ENCODE measurements at places on chromosomes 3 and 15.
A peak's percentile ranks its signal among the peaks of the same experiment; 100 is the strongest.

GRCh38 chr3:73624017-73624820 lies 522 bp downstream of the PDZRN3 start:
- DNase-seq, result no peak

- DNase-seq, result peak; percentile 36
Measured at GRCh38 chr15:90564051-90564450, 34.3 kb downstream of the CRTC3 start.

GRCh38 chr3:40516201-40516600 lies 8.6 kb upstream of the ZNF621 start:
- no peak for DNase-seq

GRCh38 chr3:107521469-107522059 lies 1.2 kb upstream of the BBX start:
- no peak for DNase-seq

DNA sequence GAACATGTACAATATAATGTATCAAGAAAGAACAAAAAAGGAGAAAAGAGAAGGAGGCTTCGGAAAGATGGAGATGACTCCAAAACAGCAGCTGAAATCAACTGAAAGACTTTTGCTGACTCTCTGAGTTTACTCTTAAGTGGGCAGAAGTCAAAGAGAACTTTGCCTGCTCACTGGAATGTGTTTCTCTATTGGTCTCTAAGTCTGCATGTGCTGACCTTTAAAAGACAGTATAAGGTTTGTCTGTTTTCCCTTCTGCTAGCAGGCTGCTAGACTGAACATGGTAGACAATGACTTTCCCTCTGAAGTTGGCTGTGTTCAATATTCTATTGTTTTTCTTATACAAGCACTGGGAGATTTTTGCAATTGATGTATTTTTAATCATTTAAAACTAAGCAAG lies 7.2 kb upstream of the MAP4 start:
- DNase-seq, result no peak

DNA sequence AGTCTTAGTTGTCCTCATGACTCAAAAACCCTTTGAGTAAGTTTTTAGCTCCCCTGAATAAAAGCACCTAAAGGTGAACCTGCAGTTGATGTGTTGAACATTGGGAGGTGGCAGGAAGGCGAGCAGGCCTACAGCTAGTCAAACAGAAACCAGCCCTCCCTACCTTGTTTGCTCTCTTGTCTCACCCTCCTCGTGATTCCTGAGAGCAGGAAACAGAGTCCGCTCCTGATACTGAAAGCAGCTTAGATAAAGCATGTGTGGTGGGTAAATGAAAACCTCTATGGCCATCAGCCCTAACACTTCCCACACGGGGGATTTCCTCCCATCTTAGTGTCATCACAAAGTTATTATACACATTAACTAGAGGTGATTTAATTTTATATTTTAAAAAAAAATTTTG lies 21.8 kb upstream of the CLDN18 start:
- no peak for DNase-seq

DNA sequence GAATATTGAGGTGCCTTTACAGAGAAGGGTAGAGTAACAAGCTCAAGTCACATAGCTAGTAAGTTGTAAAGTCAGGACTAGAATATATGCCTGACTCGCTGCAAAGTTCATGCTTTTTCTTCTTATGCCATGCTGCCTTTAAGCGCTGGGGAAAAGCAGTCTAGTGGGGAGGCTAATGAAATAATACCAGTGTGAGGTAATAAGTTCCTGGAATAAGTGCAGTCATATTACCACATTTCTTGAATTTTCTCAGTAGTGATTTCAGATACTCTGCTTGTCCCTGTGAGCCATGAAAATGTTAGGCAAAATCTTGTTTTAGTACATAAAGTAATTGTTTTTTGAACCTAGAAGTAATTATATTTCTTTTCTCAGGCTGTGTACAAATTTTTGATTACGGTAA lies 71.8 kb downstream of the SYN2 start:
- no peak for DNase-seq

DNA sequence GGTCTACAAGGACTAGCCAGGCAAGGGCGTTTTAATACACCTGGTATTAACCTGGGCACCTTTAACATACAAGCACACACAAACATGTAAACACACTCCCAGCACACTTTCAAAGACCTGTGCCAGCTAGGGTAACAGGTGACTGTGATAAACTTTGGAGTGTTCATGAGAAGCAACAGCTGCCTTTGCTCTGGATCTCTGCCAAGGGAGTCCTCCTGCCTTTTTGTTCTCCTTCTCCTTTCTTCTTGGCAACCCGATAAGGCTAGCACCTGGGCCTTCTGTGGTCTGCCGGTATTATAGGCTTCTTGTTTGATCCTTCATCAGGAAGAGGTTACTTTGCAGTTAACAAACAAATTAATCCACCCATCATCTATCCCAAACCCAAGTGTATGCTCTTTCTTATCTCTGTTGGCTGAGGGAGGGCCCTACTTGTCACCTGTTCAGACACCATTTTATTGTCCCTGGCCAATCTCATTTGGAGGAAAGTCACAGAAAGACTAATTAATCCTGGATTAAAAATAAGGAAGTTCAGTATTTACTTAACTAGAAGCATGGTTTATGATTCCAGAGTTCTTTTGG lies at the start of gene RETNLB:
Gene RETNLB (minus strand): TSS at position 7 of the 579 bp plus-strand sequence. CDS start 225 bp downstream, outside the sequence.
- no peak for DNase-seq

GRCh38 chr15:88932271-88932874 lies 19.2 kb upstream of the MFGE8 start:
- no peak for DNase-seq

DNA sequence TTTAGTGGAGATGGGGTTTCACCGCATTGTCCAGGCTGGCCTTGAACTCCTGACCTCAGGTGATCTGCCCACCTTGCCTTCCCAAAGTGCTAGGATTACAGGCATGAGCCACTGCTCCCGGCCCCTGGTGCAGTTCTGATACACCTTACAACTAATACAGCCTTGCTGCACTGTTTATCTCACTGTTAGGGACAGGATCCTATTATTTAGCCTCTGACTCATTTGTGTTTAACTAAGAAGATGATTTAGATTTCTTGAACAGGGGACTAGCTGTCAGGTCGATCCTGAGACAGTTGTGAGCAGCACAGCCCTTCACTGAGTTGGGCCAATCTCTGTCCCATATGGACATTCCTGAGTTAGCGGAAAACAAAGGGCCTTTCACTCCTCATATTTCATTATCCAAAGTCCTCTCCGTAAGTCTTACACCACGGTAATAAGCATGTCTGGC lies 19.2 kb downstream of the GYG1 start:
- no peak for DNase-seq

DNA sequence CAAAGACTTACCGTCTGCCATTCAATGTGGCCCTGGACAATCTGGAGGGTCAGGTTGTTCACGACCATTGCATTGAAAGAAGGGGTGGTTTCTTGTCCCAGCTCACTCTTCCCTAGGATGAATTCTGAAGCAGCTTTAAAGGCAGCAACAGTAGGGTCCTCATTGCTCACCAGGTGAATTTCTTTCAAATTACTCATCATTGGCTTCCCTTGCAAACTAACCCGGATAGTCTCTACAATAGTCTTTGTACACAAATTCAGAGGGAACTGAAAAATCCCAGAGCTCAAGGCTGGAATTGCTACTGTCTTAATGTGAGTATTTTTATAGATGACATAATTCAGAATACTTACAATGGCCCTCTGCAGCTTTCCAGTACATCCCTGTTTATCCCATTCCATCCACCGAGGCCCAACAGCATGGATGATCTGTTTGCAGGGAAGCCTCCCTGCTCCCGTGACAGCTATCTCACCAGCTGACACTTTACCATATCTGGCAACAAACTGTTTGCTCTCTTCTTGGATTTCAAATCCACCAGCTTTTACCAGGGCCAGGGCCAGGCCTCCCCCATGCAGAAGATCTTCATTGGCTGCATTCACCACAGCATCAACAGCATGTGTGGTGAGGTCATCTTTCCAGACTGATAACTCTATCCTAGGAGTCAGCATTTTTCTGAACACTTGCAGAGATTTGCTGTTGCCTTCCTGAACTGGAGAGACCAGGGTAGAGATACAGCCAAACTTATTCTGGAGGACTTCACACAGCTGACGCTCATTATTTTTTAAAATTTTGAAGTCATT lies 8.6 kb downstream of the PARP9 start:
- DNase-seq, result no peak

DNA sequence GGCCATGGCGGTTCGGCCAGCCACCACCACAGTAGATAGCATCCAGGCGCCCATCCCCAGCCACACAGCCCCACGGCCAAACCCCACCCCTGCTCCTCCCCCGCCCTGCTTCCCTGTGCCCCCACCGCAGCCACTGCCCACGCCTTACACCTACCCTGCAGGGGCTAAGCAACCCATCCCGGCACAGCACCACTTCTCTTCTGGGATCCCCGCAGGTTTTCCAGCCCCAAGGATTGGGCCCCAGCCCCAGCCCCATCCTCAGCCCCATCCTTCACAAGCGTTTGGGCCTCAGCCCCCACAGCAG lies 29.5 kb downstream of the PTPN23 start:
- DNase-seq, result no peak

DNA sequence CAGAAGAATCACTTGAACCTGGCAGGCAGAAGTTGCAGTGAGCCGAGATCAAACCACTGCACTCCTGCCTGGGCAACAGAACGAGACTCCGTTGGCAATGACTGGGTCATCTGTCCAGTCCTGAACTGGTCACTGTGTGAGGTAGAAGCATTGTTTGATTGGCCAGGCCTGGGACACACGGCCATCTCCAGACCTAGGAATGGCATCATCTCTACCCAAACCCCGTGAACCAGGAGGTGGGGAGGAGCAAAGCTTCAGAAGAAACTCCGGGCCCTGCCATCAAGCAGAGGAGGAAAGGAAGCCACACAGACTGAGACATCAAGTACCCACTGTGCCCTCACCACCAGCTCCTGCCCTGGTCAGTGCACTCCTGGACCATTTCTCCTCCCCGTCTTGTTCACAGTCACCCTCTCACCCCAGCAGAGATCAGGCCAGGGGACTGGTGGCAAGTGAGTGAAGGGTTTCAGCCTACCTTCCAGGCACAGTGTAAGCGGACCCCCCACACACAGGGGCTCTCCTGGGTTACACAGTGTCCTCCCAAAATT lies 31.6 kb downstream of the GOLGA6L2 start:
- DNase-seq, result no peak

DNA sequence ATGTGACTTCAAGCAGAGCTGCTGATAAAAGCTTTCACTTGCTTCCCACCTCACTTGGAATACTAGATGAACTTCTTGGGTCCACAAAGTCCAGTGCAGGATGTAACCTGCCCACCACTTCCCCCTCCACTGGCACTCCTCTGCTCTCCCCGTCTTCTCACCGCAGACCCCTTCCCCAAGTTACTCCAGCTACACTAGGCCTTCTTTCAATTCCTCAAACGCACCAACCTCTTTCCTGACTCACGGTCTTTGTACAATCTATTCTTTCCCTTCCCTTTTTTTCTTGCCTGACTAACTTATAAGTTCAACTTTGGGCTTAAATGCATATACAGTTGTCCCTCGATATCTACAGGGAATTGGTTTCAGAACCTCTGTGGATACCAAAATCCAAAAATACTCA lies 5.2 kb upstream of the ATP13A3 start:
- no peak for DNase-seq

DNA sequence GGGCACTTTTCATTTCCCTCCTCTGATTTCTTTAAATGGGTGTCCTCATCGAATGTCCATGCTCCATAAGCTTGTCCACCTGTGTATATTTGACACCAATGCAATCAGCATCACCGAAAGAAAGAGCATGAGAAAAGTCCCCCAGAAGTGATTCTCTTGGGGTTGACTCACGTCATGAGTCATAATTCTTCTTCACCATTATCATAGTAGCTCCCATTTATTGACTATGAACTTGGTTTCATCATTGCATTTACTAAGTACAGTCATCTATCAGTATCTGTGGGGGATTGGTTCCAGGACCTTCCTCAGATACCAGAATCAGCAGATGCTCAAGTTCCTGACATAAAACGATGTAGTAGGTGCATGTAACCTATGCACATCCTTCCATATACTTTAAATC lies 372.5 kb upstream of the CFAP20DC start:
- no peak for DNase-seq

DNA sequence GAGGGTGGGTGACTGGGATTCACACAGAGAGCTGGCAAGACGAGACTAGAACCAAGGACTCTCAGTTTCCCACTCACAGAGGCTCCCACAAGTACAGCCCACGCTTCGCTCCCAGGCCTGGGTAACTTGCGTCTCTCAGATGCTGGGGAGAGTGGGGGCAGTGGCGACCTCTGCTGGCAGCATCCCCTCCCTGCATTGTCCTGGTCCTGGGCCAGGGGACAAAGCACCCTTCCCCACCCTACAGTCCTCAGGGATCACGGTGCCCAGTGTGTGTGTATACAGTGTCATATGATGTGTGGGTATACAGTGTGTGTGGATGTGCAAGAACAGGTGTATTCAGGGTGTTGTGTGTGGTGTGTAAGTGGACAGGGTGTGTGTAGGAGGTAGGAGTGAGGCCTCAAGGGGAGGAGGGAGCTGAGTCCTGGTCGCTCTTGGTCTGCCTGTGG lies 12.8 kb downstream of the VILL start:
- peak; percentile 65 for DNase-seq

GRCh38 chr3:13894807-13895154 lies 14.9 kb upstream of the WNT7A start:
- no peak for DNase-seq

- no peak for DNase-seq
Measured at GRCh38 chr15:52011711-52012144, 7.3 kb upstream of the MAPK6 start.

DNA sequence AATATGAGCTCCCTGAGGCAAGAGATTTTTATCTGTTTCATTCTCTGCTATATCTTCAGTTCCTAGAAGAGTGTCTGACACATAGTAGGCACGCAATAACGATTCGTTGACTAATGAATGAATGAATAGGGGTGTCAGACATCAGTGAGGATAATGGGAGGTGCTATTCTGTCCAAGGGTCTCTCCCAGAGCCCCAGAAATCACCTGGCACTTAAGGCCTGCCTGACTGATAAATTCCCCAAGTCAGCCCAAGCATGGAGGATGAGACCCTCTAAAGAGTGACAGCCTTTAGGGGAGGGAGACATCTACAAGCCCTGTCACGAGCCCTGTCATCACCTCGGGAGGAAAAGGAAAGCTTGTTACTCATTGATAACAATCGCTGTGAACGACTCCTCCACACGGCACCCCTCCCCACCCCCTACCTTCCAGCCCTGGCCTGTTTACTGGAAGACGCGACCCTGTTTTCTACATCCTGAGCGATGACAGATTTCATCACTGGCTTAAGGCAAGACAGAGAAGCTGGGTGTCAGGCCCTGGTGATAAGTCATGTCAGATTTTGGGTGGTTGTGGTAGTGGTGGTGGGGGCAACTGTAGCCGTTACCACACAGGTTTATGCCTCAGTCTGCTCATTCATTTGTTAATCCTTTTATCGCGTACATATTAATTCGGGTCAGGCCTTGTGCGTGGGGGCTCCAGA lies 23.1 kb downstream of the BHLHE40 start:
- DNase-seq, result peak; percentile 73

- no peak for DNase-seq
Measured at GRCh38 chr3:117499189-117499870, 789.8 kb downstream of the TUSC7 start.

GRCh38 chr3:120102232-120102631 lies 8.0 kb upstream of the GSK3B start:
- DNase-seq, result no peak

DNA sequence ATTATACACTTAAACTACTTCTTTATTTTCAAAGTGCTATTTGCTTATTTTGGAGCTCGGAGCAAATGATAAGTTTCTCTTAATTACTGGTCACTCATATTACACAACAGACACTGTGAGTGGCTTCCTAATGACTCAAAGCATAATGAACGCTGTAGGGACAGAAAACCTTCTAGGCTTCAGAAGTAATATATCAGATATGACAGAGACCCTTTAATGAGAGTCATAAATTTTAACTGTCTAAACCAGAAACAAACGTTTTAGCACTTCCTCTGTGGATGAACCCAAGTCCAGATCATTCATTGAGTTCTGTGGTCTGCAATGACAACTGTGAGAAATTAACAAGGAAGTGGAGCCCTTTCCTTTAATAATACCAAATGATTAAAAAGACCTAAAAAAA lies 66.6 kb downstream of the ARPP21 start:
- no peak for DNase-seq

All from CD4-positive, alpha-beta T cell treated with Interleukin-12 subunit alpha and Interleukin-12 subunit beta, for 1 hour (primary cell).